MM.1S (cell line): ENCODE measurements at places on chromosomes 16 and 17.

- no peak for DNase-seq
These were observed 22.6 kb downstream of the LGALS3BP start for GRCh38 chr17:78957128-78957527.

- no peak for DNase-seq
These were observed 12.4 kb upstream of the STRADA start for GRCh38 chr17:63754046-63754445.

DNA sequence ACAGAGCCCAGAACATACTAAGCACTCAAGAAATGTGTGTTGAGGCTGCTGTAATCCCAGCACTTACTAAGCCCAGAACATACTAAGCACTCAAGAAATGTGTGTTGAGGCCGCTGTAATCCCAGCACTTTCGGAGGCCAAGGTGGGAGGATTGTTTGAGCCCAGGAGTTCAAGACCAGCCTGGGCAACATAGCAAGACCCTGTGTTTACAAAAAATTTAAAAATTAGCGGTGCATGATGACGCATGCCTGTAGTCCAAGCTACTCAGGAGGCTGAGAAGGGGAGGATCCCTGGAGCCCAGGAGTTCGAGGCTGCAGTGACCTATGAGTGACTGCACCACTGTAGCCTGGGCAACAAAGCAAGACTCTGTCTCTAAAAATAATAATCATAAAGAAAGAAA lies 6.7 kb upstream of the ZDHHC1 start:
- DNase-seq: no peak

GRCh38 chr17:39080421-39081078 lies 70.9 kb downstream of the PLXDC1 start:
- no peak for DNase-seq

GRCh38 chr17:13128676-13129075 lies 110.8 kb upstream of the ELAC2 start:
- no peak for DNase-seq

DNA sequence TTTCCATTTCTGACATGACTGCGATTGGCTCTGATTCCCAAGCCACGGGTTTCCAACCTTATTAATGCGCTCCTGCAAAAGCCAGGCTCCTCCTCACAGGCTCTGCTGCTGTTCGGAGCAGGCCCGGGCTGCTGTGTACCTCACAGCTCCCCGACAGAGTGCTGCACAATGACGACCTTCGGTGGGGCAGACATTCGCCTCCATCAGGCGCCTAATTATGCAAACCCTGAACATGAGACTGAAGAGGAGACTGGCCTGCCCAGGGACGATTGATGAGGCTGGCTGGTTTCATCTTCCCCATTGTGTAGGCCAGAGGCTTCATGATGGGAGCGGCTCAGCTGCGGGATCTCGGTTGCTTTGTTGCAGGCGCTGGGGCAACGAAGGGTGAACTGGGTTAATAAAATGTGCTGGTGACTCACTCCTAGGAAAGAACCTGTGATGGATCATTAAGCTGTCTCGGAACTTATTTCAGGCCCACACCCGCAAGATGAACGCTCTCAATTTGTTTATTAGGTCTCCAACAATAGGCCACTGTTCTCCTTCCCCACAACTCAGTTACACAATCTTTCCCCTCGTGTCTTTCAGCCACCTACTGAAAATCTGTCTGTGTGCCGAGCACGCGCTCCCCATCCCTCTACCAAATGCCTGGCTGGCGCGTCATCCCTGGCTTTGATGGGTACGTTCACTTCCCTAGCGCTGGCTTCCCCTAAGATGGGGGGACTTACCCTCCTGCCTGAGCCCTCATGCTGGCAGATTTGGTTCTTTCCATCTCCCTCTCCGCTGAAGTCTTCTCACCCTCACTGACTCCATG lies 27.2 kb upstream of the TOB1 start:
- DNase-seq: no peak

DNA sequence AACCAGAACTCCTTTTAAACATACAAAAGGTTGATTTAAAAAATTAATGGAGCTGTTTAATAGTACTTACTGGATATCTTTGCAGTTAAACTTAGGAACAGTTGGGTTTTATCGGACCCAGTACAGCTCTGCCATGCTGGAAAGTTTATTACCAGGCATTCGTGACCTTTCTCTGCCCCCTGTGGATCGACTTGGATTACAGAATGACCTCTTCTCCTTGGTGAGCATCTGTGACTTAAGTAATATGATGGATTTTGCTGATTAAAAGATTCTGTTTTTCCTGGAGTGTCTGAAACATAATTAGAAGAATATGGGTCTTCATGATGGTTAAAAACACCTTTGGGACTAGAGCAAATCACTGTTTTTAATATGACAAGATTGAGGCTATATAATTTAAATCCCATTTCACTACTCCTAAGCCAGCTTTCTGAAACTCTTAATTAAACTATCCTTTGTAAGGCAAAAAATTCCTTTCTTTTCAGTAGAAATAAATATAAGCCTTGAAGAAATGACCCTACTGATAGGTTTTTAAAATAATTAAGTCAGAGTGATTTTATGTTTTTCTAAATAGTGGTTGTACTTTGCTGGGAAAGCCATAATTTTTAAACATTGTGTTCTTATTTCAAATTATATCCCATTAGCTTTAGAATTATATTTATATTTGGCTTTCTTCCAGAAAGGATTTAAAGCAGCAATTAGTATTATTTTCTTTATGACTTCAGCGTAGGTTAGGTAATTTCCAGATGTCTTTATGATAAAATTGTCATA lies 45.7 kb upstream of the KPNB1 start:
- DNase-seq: no peak

DNA sequence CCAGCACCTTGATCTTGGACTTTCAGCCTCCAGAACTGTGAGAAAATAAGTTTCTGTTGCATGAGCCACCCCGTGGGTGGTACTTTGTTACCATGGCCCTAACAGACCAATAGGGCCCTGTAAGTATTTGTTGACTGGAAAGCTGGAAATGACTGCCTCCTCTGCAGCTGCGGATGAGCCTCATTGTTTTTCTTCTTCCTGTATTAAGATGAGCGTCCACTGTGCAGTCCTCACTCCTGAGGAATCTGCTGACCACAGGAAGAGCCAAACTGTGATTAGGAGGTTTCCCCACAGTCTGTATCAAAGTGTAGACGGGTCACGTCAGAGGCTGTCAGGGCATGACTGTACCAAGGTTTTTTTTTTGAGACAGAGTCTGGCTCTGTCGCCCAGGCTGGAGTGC lies 12.2 kb upstream of the AKTIP start:
- no peak for DNase-seq

GRCh38 chr16:84555418-84556196 lies 51.1 kb upstream of the MEAK7 start:
- no peak for DNase-seq

DNA sequence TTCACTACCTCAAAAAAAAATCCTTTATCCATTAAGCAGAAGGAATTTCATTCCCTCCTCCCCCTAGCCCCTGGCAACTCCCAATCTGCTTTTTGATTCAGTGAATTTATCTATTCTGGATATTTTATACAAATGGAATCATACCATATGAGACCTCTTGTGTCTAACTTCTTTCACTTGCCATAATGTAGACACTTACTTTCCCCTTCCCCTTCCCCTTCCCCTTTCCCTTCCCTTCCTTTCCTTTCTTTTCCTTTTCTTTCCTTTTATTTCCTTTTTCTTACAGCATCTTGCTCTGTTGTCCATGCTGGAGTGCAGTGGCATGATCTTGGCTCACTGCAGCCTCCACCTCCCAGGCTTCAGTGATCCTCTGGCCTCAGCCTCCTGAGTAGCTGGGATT lies 50.5 kb downstream of the PSMD12 start:
- no peak for DNase-seq

DNA sequence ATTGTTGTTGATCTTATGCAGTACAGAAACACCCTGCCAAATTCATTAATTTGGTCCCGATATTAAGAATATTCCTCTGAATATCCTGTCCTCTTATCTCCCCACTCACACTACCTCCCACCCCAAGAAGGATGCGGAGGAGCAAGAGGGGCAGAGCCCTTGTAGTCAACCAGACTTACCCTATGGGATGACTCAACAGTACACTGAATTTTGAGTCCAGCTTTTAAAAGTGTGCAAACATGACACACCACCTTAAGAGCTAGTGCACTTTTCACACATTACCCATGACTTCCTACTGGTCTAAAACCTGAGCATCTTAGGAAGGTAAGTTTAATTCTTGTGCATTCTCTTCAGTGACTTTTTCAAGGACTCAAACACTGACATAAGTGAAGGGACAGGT lies 9.5 kb downstream of the USP22 start:
- no peak for DNase-seq

- no peak for DNase-seq
These were observed 15.2 kb upstream of the SLC47A2 start for GRCh38 chr17:19731626-19732025.

DNA sequence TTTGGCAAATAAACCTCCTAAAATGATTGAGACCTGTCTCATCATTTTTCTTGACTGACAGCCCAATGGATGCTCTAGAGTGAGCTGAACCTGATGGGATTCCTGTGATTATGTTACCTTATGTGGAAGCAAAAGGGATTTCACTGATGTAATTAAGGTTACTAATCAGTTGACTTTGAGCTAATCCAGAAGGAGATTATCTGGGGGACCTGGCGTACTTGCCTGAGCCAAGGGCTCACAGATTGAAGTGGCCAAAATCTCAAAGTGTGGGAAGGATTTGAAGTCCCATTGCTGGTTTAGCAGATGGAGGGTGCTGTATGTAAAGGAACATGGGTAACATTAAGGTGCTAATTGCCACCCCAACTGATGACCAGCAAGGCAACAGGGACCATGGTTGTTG lies 214.0 kb downstream of the CPPED1 start:
- no peak for DNase-seq

- no peak for DNase-seq
These were observed 56.1 kb downstream of the RMI2 start for GRCh38 chr16:11401161-11402050.

DNA sequence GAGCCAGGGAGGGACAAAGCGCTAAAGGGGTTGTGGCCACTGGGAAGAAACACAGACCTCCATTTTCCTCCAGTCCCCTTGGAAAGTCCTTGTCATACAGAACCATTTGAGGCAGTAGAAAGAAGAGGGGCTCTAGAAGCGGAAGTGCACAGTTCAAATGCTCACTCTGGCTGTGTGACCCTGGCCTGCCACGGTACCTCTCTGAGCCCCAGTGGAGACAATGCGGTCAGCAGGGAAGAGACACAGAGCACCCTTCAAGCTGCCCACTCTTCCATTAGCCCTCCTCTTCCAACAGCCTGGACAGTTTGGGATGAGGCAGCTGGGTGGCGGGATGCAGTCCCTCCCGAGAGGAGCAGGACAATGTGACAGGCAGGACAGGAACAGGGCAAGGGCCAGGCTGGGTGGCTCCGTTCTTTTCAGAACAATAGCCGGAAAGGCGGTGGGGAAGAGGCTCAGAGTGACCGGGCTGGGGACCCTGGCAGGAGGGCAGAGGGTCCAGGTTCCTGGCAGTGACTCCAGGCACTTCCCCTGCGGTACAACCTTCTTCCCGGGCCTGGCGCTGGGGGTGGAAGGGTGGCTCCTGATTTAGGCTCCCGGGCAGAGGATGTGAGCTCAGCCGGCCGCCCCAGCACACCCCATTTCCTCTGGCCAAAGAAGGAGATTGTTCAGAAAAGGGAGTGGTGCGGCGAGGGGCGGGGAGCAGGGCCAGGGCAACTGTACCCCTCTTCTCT lies 5.6 kb downstream of the CASKIN2 start:
- no peak for DNase-seq

GRCh38 chr17:62017912-62018311 lies 47.2 kb downstream of the MED13 start:
- DNase-seq: no peak

DNA sequence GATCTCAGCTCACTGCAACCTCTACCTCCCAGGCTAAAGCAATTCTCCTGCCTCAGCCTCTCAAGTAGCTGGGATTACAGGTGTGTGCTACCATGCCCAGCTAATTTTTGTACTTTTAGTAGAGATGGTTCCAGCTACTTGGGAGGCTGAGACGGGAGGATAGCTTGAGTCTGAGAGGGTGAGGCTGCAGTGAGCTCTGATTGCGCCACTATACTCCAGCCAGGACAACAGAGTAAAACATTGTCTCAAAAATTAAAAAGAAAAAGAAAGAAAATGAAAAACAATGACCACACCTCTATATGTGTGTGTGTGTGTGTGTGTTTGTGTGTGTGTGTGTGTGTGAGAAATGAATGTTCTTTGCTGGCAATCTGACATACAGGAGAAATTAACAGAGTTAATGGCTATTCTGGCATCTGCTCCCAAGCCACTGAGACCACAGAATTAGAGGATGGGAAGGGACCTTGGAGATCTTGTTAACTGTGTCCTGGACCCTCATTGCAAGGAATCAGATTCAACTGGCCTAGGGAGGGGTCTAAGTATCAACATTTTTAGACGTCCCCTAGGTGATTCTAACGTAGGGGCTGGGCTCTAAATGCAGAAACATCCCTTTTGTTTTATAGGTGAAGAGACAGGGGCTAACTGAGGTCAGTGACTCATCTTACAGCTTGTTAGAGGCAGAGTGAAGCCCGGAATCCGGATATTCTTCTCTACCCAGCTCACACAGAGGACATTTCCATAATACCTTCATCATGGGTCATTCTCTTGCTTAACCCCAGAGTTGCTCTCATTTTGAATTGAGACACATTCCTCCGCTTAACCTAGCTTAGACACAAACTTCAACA lies 16.4 kb upstream of the MARCHF10 start:
- DNase-seq: no peak

DNA sequence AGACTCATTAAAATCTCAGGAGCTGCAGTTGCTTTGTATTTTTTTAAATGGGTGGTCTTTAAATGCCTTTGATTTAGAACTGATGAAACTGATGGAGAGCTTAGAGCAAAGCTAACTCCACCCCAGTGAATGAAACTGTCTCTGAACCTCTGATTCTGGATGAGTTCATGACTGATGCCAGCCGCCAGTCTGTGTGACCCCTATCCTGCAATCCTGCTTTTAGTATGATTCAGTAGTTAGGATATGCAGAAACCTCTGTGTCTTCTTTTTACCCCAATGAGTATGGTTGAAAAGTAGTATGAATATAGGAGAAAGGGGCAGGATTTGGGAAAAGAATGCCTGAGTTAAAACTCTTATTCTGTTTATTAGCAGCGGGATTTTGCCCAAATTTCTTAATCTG lies 12.3 kb upstream of the SALL1 start:
- DNase-seq: no peak

GRCh38 chr17:77736199-77736585 lies 222.3 kb upstream of the TNRC6C start:
- DNase-seq: no peak

DNA sequence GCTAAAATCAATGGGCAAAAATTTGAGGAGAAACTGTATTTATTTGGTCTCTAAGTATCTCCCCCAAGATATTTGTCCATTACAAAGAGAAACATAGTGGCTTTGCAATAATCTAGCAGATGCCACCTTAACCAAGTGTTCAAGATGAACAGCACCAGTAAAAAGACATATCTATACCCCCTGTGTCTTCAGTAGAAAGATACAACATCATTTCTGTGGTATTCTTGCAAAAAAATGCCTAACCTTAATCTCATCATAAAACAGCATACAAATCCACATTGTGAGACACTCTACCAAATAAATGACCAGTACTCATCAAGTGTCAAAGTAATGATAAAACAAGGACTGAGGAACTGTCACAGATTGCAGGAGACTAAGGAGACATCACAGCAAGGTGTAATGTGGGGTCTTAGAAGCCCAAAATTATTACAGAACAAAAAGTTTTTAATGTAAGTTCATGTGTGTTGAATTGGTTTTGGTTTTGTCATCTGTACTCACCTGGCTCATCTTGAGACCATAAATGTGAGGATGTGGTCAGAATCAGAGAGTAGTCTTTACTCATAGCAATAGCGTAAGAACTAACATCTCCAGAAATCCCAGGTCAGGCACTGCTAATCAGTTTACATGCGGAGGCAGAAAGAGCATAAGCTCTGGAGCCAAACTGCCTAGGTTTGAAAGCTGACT lies 77.2 kb downstream of the AATF start:
- no peak for DNase-seq

GRCh38 chr17:82129095-82129494 lies 31.1 kb upstream of the FASN start:
- DNase-seq: no peak
